Left renal pelvis (tissue), 4 donors: ENCODE measurements at places on chromosomes 6 and 20. TPM values are rescaled to one million over a fixed set of nuclear protein-coding genes. Genes with fewer than 3 reads are reported as not detected.

ZNF512B gene
- 33.3 TPM for polyA plus RNA-seq

C6orf132 gene
- 7.0 TPM for polyA plus RNA-seq

CPXM1 gene
- polyA plus RNA-seq = 251 TPM

DCDC2 gene
- 127 TPM for polyA plus RNA-seq

LAMP5 gene
- 6.3 TPM for polyA plus RNA-seq

UNC93A gene
- 5.5 TPM for polyA plus RNA-seq

DUSP15 gene
- 16.7 TPM for polyA plus RNA-seq

IPCEF1 gene
- 5.9 TPM for polyA plus RNA-seq

DNA sequence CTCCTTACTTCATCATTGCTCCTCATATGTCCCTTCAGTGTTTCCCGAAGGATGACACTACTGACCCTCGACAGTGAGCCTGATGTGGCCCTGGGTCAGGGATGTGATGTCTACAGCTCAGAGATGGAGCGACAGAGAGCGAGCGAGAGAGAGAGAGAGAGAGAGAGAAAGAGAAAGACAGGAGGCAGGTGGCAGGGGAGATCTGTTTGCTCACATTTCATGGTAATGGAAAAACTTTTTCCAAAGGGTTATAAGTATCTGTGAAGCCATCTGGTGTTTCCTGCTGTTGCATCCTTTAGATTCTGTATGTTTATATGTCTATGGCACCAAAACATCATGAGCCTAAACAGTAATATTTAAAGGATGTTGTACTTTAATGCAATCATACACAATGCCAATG is 77.2 kb downstream of the PPP1R3G start:
- DNase-seq = no peak

- no peak for DNase-seq
These were observed 246.0 kb downstream of the EYA4 start for GRCh38 chr6:133487174-133487573.

DNA sequence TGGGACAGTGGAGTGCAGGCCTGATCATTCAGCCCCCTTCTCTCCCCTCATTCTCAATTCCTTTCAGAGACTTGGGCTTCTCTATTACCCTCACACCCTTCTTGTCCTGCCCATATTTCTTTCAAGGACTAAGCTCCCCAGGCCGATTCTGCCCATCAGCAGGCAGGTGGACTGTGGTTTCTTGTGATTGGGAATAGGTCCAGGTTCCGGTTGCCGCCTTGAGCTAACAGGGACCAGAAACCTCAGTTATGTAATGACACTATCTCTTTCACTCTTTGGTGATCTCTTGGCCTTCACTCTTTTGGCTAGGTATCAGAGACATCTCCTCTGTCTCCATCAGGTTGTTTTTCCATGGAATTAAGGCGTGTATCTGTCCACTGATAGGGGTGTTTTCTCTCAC is 6.5 kb downstream of the MUCL3 start:
- DNase-seq = no peak

- no peak for DNase-seq
These were observed 42.9 kb downstream of the SRC start for GRCh38 chr20:37388831-37389230.

DNA sequence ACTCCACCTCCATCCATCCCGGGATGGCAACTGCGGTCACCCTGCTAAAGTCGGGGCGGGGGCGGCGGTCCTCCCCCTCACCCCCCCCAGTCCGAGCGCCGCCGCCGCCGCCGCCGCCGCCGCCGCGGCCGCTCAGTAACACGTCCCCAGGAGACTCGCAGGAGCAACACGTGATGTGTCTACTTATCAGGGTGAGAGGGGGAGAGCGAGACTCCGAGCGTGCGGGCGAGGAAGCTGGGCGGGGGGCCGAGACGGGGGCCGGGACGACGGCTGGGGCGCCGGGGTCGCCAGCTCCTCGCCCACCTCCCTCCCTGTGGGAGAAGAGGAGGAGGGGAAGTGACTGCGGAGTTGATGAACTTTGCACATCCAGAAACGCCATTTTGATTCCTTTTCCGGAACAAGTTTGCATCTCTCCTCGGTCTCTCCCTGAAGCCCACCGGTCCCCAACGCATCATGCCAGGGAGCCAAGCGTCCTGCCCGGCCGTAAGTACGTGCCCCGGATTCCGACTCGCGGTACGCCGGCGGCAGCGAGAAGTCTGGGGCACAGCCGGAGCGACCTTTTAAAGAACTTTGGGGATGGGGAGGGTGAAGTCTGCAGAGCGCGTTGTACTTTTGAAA is at the start of gene RREB1:
Gene RREB1, plus strand, starts transcription at position 384 of the 618 bp plus-strand sequence. CDS start 73,951 bp downstream, outside the sequence.
- DNase-seq = no peak

DNA sequence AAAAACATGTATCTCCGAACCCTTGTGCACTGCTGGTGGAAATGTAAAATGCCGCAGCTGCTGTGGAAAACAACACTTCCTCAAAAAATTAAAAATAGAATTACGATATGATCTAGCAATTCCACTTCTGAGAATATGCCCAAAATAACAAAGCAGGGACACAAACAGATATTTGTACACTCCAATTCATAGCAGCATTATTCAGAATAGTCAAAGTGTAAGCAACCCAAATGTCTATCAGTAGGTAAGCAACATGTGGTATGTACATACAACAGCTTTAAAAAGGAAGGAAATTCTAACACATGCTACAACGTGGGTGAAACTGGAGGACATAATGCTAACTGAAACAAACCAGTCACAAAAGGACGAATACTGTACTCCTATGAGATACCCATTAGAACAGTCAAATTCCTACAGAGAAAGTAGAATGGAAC is 5.7 kb upstream of the RAB5IF start:
- DNase-seq = no peak

DNA sequence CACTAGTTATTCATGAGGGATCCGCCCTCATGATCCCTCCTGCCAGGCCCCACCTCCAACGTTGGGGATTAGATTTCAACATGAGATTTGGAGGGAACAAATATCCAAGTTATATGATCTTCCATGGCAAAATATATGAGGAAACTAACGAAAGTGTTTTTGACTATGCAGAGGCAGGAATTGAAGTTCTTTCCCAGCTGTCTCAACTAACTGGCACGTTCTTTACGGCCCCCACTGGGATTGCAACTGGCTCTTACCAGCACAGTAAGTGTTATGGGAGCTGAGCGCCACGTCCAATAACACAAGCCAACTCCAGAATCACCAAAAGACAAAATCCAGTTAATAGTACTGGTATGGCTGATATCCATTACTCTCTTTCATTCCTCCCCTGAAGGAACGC is 66.6 kb downstream of the ECT2L start:
- no peak for DNase-seq

DNA sequence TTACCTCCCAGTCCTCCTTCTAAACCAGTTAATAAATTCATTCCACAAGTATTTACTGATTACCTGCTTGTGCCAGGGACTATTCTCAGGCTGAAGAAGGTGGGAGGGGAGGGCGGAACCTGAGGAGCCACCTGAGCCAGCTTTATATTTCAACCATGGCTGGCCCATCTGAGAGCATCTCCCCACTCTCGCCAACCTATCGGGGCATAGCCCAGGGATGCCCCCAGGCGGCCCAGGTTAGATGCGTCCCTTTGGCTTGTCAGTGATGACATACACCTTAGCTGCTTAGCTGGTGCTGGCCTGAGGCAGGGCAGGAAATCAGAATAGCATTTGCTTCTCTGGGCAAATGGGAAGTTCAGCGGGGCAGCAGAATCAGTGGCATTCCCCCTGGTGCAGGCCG is 4.9 kb upstream of the AAR2 start:
- no peak for DNase-seq

- DNase-seq = no peak
These were observed 420.8 kb downstream of the TBC1D32 start for GRCh38 chr6:120913486-120913885.

GRCh38 chr6:44556046-44556445 is 168.5 kb downstream of the CDC5L start:
- DNase-seq = no peak

DNA sequence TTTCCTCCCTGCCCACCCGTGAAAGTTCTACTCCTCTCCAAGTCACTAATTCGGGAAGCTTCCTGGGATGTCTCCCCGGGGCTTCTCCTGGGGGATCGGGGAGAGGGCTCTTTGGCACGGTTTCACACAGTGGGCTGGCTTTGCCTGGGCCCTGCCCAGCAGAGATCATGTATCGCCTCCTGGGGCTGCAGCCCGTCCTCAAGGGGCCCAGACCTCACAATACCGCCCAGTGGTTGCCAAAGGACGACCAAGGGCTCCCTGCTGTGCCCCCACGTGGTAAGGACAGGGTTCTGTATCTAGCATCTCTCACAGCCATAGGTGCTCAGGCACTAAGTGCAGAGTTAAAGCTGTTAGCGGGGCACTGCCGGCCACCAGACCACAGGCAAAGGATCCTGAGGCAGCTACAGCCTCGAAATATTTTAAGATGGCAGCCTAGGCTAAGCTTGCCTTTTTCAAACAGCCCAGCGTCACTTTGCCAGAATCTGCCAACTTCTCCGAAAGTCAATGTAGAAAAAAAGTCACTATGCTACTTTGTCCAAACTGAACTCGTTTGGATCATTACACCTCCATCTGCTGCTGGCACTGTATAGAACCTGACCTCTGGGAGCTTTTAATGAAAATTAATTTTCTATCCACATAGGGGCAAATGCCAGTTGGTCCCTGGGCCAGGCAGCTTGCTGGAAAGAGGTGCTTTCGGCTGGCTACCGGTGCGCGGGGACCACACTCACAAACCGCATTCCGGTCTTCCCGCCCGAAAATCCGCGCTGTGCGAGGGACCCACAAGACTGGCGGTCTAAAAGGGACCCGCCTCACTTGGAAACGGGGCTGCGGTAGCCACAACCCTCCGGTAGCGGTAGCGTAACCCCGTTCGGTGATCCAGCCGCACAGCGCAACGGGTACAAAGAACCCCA is 1.3 kb upstream of the NNAT start:
- no peak for DNase-seq

GRCh38 chr20:25178563-25179438 is 16.7 kb upstream of the ENTPD6 start:
- DNase-seq = no peak

DNA sequence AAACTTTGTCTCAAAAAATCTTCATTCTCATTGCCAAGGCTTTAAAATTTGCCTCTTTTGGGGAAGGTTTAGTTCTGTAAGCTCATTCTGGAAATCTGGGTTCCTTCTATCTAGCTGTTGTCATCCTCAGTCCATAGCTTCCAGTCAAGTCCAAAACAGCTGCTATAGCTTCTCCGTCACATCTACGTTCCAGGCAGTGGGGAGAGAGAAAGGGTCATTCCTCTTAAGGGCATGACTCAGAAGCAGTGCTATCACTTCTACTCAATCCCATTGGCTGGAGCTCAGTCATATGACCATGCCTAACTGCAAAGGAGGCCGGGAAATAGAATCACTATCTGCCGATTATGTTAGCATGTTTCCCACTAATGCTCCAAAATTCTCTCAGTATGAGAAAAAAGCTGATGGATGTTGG is 141.4 kb upstream of the PTPN1 start:
- no peak for DNase-seq

DNA sequence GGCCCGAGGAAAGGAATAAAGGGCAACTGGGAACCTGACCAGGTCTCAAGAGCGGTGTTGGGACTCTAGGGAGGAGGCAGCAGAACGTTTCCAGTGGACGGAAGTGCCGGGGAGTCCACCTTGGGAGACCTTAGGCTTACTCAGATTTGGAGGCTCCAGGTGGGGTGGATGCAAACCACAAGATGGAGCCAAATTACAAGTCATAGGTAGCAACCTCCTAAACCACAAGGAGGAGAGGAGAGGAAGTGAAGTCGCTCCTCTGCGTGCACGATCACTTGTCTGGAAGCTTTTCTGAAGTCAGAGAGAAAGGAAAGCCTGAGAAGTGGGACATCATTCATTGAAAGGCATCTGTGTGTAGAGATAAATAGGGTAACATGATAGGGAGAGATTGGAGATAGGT is 9.3 kb downstream of the HLA-DOA start:
- no peak for DNase-seq

- no peak for DNase-seq
These were observed 60.5 kb upstream of the GMDS start for GRCh38 chr6:2305951-2306350.

DNA sequence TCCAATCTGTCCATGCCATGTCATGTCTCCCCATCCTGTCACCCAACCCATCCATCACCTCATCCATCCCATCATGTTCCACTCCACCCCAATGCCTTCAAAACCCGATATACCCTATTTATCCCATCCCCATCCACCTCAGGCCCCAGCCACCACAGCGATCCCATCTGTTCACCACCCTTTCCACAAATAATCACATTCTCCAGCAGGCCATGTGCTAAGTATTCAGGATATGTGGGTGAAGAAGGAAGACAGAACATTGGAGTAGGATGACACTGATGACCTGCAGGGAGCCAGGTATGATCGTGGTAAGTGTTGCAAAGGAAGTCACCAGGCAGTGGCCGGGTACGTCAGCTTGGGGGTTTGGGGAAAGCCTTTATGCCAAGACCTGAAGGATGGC is 48.8 kb downstream of the NPEPL1 start:
- no peak for DNase-seq

DNA sequence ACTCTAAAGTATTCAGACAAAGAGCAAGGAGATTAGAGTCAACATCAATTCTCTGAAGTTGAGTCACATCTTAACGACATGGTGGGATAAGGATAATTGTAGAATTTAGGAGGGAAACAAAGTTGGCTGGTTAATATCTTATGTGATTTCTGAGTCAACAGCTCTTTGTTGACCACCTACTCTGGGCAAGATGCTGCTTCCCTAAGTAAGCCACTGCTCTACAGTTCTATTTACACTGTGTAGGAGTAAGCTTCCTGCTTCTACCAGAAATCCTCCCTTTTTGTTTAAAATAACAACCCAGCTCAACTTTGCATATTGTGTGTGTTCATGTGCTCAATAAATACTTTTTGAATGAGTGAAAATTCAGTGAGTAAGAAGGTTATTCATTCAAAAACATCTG is 3.1 kb downstream of the HS3ST5 start:
- no peak for DNase-seq

DNA sequence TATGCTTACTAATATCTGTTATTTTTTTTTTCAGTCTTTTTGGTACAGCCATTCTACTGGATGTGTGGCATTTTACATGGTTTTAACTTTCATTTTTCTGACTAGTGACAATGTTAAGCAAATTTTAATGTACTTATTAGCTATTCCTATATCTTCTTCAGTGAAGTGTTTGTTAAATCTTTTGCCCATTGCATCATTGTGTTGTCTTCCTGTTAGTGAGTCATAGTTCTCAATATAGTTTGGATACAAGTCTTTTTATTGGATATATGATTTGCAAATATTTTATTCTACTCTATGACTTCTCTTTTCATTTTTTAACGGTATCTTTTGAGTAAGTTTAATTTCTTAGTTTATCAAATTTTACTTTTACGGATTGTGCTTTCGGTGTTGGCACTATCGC is 519.4 kb downstream of the CDKAL1 start:
- no peak for DNase-seq

DNA sequence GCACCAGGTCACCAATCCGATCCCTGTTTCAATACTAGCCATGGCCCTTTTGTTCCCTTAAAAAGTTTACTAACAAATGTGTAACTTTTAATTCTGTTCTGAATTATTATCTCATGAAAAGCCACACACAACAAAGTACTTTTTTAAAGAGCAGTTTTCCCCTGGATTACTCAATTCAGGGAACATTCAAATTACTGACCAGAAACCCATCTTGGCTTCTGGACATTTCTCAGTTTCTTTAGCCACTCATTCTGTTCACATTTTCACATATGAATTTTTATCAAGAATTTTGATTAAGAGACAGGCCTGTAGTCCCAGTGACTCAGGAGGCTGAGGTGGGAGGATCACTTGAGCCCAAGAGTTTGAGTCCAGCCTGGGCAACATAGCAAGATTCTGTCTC is 47.4 kb downstream of the INSM1 start:
- DNase-seq = no peak
